T follicular helper cell (primary cell): ENCODE measurements at places on chromosomes 4 and X.

DNA sequence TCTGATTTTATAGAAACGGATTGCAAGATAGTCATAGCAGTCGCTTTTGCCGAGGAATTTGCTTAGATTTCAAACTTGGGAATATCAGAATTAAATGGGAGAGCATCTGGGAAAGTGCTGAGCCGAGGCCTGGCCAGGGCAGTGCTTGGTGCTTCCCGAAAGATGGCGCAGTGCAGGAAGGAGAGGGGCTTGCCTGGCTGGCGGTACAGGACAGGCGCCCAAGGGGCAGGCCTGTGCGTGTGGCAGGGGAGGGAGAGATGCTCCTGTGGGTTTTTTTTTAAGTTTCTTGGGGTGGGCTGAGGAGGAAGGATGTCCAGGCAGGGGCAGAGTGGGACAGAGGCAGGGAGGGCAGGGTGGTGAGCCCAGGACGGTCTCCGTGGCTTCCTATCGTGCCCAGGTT is 241.1 kb downstream of the AFAP1 start:
- DNase-seq, result no peak

DNA sequence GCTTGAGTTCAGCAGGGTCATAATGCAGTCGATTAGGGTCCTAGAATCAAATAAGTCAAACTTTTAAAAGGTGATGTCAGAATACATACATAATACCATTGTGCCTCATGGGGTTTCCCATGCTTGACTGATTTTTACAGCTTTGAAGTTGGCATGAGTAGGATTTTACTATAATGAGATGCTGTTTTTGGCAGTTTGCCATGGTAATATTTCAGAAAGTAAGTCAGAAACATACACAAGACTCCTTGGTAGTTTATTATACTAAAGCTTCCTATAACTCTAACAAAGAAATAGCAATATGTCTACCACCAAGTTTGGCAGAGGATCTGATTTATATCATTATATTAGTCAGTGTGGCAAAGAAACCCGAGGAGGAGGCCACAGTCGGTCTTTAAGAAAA is 45.2 kb downstream of the PHKA2 start:
- no peak for DNase-seq

DNA sequence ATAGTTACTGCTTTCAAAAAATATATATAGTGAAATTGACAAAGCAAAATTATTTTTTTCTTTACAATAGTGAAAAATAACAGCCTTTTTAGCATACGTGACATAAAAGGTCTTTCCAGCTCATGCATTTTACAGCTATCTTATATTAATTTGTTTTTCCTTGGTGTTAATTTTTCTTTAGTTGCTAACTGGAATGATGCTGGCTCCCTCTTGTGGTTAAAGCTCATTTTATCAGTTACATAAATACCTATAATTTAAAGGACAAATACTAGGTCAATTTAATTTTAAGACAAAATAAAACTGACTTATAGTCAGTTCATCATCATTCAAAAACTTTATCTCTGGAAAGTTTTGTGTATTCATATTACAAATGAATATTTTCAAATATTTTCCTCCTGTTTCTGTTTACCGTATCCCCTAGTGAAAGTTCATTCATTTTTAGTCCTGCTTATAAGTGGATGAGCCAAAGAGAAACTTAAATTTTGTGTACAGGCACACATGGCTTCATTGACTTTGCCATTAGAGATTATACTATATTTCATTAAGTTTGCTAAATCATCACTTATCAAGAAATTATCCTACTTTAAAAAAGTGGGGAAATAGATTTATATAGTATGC is 9.9 kb upstream of the ANAPC4 start:
- DNase-seq, result no peak

DNA sequence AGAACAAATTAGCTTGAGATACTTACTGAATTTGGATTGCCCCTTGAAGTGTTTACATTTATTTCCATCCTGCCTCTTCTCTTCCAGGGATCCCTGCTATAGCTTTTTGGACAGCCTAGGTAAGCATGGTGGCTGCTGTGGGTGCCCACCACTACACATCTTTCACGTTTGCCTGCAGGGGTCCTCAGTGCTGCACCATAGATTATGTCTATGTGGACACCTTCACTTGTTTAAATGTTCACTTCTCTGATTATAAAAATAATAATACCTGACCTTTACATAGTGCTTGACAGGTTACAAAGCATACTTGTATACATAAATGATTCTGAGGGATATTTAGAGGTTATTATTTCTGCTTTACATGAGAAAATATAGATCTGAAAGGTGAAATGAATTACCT is 67.9 kb upstream of the SLC4A4 start:
- DNase-seq, result no peak

GRCh38 chrX:133959972-133960371 is 25.4 kb downstream of the GPC3 start:
- no peak for DNase-seq

DNA sequence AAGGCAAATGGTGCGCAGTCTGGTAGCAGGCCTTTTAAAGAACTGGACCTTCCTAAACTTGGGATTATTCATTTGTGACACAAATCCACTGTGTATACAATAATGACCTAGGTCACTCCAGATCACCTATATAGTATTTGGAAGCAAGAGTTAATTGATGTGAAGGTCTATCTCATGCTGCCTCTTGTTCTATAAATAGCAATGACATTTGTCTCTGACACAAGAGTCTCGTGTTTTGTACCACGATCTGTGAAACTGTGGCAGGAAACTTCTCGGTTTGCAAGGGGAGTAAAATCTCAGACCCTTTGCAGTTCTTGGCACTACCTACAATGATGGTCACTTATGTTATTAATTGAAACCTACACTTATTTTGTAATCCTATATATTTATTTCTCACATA is 1408.4 kb downstream of the PCDH7 start:
- no peak for DNase-seq

DNA sequence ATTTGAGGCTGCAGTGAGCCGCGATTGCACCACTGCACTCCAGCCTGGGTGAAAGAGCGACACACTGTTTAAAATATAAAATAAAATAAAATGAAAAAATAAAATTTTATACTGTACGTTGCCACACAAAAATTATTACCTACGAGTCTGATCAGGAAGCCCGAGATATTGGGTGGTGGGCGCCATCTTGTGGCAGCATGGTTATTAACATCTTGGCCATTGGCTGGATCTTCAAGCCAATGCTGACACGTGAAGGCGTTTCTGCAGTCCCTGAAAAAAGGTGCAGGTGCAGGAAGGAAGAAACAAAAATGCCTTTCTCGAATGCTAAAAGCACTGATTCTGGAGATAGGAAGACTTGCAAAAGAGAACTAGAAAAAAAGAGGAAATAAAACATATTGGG is 4.9 kb upstream of the TLR8 start:
- DNase-seq, result peak; percentile 52

DNA sequence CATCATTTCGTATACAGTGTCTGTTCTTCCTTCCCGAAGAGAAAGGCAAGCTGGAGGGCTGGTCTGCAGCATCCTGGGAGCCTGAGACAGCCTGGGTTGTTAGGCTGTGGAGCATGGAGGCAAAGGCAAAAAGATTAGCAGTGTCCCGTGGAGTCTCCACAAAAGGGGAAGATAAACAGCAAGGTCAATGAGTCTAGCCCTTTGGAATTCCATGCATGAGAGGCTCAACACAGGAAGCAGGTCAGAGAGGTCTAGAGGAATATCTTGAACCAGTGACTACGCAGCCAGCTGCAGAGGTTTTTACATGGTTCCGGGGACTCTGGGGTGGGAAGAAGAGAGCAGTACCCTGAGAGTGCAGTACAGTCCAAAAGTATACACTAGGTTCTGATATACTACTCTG is 12.2 kb upstream of the MCF2 start:
- DNase-seq, result no peak

DNA sequence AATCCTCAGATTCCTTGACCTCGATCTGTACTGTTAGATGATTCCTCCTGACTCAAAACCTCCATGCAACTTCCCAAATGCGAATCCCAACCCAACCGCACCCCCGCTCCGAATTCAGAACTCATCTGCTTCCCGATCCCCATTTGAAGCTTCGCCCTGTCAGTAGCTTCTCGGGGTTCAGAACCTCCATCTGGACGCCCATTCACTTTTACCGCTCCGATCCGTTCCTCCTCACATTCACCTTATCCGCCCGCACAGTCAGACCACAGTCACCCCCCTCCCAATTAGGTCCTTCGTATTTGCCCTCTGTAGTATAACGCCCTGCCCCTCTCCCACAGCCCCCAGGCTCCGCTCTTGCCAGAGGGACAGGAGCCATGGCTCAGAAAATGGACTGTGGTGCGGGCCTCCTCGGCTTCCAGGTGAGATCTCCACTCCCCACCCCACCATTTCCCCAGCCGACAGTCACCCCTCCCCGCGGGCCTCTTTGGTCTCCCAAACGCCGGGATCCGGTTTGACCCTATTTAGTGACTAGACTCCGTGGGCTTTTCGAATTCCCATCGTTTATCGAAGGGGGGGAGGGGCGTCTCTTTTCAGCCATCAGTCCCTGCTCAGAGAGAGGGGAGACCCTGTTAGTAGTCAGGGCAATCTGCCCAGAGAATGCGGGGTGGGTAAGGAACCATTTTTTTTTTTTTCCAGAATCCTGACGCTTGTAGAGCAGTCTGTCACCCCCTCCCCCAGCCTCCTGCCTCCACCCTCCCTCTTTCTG is 691 bp downstream of the MAGED1 start:
- DNase-seq, result no peak

GRCh38 chr4:127771535-127772275 is 10.4 kb upstream of the HSPA4L start:
- DNase-seq, result no peak

- no peak for DNase-seq
Observed at GRCh38 chrX:120302434-120302833, 8.8 kb downstream of the TMEM255A start.

GRCh38 chr4:109921384-109921808 is 8.7 kb downstream of the EGF start:
- no peak for DNase-seq

GRCh38 chrX:24245202-24245601 is 68.7 kb downstream of the SUPT20HL2 start:
- no peak for DNase-seq

- DNase-seq, result no peak
Observed at GRCh38 chr4:150600812-150601445, 19.0 kb downstream of the MAB21L2 start.

GRCh38 chrX:17369309-17369708 is 5.7 kb upstream of the NHS start:
- no peak for DNase-seq

DNA sequence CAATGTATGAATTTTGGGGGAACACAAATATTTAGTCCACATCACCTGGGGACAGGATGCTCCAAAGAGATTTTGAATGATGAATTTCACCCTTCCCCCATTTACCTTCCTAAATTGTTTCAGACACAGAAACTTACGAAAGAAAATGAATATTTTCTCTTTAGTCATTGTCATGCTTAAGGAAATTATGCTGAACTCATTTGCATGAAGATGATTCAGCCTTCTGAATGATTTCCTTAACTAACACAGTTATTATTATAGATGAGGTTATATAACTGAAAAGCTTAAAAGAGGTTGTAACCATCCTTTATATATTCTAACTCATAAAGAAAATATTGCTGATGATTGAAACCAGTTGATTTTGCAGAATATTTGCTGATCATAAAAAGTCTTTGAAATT is 61.1 kb downstream of the KCNIP4 start:
- DNase-seq, result no peak

GRCh38 chr4:128328106-128328505 is 40.5 kb upstream of the PGRMC2 start:
- DNase-seq, result no peak

- DNase-seq, result peak; percentile 15
Observed at GRCh38 chrX:123803331-123803983, 56.4 kb upstream of the XIAP start.

GRCh38 chr4:153267890-153268289 is 63.6 kb downstream of the TRIM2 start:
- no peak for DNase-seq

GRCh38 chr4:38856524-38857337 is at the start of gene TLR6:
TSS of gene TLR6 (minus strand) at chr4:38856817. CDS start at chr4:38829473, 27,344 bp downstream.
- DNase-seq, result peak; percentile 53

DNA sequence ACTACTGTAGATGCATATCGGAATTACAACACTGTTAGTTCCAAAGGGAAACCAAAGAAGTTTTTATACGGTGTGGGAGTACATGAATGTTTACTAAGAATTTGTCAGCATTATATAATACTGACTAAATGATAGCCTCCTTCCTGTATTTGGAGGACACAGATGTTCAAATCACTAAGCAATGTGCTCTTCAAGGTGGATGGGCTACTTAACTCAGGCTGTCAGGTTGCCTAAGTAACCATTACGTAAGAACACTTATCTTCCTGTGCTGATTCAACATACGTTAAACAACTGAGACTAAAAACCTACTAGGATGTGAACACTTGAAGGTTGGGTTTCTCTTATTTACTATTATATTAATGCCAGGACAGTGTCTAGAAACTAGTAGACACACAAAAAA is 81.9 kb upstream of the HPGD start:
- no peak for DNase-seq

GRCh38 chr4:42478946-42479345 is 81.7 kb downstream of the SHISA3 start:
- DNase-seq, result no peak

DNA sequence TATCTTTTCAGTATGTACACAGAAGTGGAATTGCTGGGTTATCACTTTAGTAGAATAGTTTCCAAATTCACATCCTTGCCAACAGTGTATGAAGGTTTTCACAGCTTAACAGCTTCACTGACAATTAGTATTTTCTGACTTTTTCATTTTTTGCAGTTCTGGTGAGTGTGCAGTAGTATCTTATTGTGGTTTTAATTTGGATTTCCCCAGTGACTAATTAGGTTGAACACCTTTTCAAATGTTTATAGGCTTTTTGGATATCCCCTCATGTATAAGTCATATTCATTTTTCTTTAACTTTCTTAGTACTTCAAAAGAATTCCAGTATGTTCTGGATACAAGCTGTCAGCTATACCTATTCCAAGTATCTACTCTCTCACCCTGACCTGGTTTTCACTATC is 37.1 kb downstream of the BRCC3 start:
- no peak for DNase-seq

GRCh38 chr4:122285285-122285684 is 93.5 kb upstream of the ADAD1 start:
- no peak for DNase-seq

DNA sequence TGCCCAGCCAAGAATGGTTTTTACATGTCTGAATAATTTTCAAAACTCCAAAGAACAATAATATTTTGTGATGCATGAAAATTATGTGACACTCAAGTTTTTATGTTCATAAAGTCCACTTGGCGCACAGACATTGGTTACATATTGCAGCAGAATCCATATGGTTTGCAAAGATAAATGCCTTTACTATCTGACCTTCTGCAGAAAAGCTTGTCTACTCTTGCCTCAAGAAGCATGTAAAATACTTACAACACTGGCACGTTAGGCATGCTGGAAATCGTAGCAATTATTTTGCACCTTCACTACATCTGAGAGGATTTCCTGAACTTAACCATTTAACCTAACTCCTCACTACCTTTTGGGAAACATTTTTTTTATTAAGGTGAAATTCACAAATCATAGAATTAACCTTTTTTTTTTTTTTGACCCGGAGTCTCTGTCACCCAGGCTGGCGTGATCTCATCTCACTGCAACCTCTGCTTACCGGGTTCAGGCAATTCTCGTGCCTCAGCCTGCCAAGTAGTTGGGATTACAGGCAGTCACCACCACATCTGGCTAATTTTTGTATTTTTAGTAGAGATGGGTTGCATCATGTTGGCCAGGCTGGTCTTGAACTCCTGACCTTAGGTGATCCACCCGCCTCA is 3.5 kb upstream of the XG start:
- no peak for DNase-seq
